ENCODE measurements at places on chromosomes 6 and 20.
A peak's percentile ranks its signal among the peaks of the same experiment; 100 is the strongest.

- DNase-seq = no peak
Measured at GRCh38 chr20:53783768-53784167, 190.1 kb upstream of the ZNF217 start.

- DNase-seq = no peak
Measured at GRCh38 chr6:132730560-132730959, 16.7 kb upstream of the VNN1 start.

GRCh38 chr6:163333701-163334663 is 80.5 kb upstream of the QKI start:
- DNase-seq = no peak

DNA sequence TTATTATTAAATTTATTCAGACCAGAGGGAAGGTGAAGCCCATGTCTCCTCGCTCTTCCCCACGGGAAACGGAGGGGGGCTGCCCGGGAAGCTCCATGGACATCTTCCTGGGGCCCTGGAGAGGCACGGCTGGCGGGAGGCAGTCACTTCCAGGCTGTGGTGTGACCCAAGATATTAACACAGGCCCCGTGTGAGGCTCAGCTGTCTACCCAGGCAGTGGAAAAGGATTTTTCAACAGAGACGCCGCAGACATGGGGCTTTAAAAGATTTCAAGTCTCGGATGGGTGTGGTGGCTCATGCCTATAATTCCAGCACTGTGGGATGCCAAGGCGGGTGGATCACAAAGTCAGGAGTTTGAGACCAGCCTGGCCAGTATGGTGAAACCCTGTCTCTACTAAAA is 117.9 kb downstream of the ERMARD start:
- no peak for DNase-seq

DNA sequence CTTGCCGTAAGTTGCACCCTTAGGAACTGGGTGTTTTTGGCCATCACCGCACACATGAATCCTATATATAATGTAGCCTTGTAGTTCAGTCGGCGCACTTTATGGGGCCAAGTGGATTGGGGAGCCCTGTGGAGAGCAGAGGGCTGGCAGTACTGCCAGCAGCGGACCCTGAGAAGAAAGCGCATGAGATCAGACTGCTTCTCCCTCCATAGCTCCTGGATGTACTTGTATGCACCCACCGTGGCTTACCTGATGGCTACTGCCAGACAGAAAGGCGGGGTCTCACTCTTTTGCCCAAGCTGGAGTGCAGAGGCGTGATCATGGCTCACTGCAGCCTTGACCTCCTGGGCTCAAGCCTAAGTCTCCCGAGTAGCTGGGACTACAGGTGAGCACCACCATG is 32.8 kb upstream of the OVOL2 start:
- no peak for DNase-seq

- DNase-seq = no peak
Measured at GRCh38 chr6:170462366-170463020, 90.6 kb downstream of the PSMB1 start.

DNA sequence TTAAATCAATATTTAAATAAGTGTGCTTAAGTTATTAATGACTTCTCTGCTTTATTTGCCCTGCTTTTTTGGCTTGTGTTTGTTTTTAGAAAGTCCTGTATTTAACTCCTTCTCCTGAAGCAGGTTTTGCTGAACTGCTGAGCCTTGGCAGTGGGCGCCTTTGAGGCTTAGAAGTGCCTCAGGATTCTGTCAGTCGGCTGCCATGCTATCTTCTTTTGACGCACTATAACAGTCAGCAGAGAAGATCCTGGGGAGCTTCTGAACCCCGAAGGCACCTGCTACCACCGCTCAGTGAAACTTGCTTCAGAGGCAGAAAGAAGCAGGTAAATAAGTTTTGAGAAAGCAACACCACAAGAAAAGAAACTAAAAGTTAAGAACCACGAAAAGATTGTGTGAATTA is 22.4 kb downstream of the PCMT1 start:
- DNase-seq = no peak

- DNase-seq = no peak
Measured at GRCh38 chr6:85405853-85406198, 44.1 kb upstream of the NT5E start.

- DNase-seq = no peak
Measured at GRCh38 chr20:9051508-9051907, 17.4 kb upstream of the PLCB4 start.

DNA sequence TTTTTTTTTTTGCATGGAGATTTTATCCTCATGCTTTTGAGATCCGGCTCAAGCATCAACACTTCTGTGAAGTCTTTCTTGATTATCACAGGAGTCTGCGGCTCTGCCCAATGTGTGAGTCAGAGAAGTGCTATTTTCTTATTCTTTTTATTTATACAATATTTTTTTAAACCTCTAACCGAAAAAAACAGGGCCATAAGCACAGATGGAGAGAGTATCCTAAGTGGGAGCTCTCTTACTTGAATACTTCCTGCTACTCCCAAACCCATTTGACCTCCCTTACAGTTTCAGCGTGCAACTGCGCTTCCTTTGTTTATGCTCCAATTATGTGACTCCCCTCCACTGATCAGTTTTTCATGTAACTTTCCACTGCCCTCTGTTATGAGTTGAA is 8.7 kb upstream of the ATXN1 start:
- no peak for DNase-seq

DNA sequence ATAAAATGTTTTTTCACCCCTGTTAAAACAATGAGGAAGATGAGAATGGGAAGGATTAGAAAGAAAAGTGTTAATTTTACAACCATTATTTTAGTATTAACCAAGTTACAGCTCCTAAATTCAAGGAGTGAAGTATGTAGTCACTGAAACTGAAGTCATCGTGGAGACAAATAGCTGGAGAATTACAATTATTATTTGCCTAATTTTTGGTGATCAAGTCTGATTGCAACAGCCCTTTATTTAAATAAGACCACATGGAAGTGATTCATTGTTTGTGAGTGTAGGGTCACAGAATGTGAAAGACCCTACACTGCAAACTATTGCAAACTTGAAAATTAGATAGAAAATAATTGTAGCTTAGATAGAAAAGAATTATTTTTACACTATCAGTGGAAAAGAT is 292.4 kb downstream of the CENPW start:
- DNase-seq = no peak

GRCh38 chr6:149181304-149181703 is 136.2 kb upstream of the TAB2 start:
- no peak for DNase-seq

- DNase-seq = no peak
Measured at GRCh38 chr20:1890469-1891262, 4.5 kb upstream of the SIRPA start.

DNA sequence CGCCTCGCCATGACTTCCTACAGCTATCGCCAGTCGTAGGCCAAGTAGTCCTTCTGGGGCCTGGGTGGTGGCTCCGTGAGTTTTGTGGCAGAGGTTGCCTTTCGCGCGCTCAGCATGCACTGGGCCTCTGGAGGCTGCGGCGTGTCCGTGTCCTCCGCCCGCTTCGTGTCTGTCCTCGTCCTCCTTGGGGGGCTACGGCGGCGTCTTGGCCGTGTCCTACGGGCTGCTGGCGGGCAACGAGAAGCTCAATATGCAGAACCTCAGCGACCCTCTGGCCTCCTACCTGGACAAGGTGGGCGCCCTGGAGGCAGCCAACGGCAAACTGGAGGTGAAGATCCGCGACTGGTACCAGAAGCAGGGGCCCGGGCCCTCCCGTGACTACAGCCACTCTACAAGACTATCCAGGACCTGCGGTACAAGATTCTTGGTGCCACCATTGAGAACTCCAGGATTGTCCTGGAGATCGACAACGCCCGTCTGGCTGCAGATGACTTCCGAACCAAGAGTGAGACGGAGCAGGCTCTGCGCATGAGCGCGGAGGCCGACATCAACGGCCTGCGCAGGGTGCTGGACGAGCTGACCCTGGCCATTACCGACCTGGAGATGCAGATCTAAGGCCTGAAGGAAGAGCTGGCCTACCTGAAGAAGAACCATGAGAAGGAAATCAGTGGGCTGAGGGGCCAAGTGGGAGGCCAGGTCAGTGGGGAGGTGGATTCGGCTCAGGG is 296.3 kb downstream of the OGFRL1 start:
- no peak for DNase-seq

DNA sequence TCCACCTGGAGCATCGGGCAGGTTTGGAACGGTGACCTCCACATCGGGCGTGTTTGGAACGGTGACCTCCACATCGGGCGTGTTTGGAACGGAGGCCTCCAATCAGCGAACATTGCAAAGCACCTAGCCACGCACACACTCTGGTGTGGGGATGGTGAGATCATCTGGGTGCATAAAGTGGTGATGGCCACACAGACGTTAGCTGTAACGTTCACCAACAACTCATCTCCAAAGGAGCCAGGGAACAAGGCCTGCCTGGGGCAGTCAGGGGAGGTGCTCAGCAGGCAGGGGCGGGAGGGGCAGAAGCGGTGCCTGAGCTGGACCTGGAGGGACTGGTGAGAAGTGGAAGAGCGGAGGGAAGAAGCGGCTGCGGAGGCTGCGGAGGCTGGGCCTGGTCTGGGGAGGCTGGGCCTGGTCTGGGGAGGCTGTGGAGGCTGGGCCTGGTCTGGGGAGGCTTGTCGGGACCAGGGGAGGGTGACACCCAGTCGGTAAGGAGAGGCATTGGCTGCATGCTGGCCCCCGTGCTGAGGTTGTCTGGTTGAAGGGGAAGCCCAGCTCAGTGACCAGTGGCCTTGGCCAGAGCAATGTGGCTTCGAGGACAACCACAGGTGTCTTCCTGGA is 89.9 kb downstream of the PSMB1 start:
- no peak for DNase-seq

DNA sequence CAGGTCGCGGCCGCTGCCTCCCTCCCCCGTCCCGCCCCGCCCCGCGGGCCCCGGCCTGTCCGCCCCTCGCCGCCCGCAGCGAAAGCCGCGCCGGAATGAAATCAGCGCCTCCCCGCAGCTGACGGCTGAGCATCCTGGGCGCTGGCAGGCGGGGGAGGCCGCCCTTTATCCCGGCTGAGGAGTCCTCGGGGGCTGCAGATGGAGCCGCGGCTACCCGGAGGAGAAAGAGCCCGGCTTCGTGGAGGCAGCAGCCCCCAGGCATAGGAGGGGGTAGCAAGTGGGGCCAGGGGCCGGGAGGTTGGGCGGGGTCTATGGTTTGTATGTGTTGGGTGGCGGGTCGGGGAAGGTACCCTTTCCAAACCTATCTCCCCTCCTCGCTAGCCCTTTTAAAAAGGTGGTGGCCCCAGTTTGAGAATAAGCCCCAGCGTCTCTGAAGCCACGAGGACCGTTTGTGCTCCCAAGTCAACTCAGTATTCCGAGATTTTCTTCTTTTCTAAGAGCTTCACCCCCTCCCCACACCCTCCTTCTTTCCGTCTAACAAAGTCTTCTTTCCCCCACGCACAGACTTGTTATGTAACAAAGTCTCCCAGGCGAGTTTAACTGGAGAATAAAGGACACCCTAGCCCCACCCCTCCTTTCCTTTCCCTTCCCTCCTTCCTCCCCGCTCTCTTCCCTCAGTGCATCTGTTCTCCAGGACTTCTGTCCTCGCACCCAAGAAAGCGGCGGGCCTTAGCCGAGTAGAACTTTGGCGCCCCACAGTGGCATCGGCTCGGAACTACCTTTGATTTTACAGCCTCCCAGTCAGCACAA is 11.0 kb downstream of the POU3F2 start:
- DNase-seq = peak; percentile 81

- no peak for DNase-seq
Measured at GRCh38 chr20:58694241-58695083, 1.9 kb downstream of the NPEPL1 start.

GRCh38 chr20:53183181-53183580 is 211.0 kb downstream of the TSHZ2 start:
- DNase-seq = no peak

- no peak for DNase-seq
Measured at GRCh38 chr6:138473144-138473543, 26.1 kb downstream of the NHSL1 start.

- no peak for DNase-seq
Measured at GRCh38 chr6:108118810-108119768, 44.5 kb upstream of the OSTM1 start.

- no peak for DNase-seq
Measured at GRCh38 chr6:147063469-147064031, 140.7 kb upstream of the STXBP5 start.

GRCh38 chr20:33015700-33016580 is 8.4 kb downstream of the BPIFB2 start:
- DNase-seq = no peak

DNA sequence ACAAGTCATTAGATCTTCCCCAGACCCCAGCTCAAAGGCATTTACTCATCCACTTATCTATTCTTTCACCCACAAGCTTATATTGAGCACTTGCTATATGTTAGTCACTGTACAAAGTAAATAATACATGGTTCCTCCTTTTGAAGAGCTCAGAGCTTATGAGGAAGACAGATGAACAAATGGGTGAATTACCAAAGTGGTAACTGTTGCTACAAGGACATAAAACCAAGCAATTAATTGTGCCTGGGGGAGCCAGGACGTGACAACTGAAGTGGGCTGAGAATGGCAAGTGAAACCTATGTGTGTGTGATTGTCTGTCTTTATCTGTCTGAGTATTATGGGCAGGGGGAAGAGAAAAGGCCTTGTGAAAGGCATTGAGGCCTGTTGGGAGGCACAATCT is 45.6 kb upstream of the AKIRIN2 start:
- DNase-seq = no peak

- no peak for DNase-seq
Measured at GRCh38 chr20:50513169-50514034, 3.2 kb downstream of the PTPN1 start.

DNA sequence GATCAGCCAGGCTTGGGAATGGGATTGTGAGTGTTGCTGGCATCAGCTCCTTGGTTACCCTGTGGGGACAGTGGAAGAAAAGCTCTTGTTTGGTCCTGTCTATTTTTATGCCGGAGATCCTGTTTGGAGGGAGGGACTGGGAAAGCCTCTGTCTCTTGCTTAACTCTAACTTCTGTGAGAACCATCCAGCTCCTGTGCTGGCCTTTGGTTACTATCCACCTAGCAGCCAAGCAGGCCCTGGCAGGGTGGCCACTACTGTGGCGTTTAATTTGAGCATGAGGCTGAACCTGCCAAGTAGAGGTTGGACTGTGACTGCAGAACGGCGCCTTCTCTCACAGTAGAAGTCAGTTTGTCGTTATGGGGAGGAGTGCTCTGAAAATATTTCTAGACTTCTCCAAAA is 193.3 kb downstream of the UTRN start:
- DNase-seq = no peak

DNA sequence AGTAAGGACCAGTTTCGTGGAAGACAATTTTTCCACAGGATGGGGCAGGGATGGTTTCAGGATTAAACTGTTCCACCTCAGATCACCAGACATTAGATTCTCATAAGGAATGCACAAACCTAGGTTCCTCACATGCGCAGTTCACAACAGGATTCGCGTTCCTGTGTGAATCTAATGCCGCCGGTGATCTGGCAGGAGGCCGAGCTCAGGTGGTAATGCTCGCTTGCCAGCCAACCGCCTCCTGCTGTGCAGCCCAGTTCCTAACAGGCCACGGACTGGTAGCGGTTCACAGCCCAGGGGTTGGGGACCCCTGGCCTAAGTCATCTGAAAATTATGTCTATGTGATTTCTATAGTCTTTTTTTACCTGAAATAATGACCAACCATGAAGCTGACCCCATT is 217.5 kb downstream of the TMEM200A start:
- DNase-seq = no peak

GRCh38 chr20:20783450-20783849 is 71.0 kb upstream of the RALGAPA2 start:
- no peak for DNase-seq

Data from right atrium auricular region (tissue), 2 donors.